ENCODE measurements at places on chromosomes 2 and 18. TPM values are rescaled to one million over a fixed set of nuclear protein-coding genes. Genes with fewer than 3 reads are reported as not detected.

DNA sequence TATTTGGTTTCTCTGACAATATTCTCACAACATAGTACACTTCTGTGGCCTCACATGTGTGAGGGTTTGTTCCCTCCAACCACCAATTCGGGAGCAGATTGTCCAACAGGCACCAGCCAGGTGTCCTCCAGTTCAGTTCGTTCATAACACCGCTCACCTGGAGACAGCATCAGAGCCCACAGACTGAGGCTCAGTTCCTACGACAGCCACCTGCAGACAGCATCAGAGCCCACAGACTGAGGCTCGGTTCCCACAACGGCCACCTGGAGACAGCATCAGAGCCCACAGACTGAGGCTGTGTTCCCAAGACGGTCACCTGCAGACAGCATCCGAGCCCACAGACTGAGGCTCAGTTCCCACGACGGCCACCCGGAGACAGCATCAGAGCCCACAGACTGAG is 58.2 kb upstream of the SNTG2 start:
- no peak for DNase-seq

KIAA2012 gene
- not detected for total RNA-seq

- no peak for DNase-seq
These were observed 258.3 kb downstream of the ALPK2 start for GRCh38 chr18:58370612-58371011.

- DNase-seq: no peak
These were observed 463.2 kb upstream of the ZEB2 start for GRCh38 chr2:144983107-144983506.

GRCh38 chr2:170238776-170239175 is 60.8 kb downstream of the MYO3B start:
- no peak for DNase-seq

GRCh38 chr2:171214093-171214492 is 53.4 kb upstream of the TLK1 start:
- no peak for DNase-seq

DNA sequence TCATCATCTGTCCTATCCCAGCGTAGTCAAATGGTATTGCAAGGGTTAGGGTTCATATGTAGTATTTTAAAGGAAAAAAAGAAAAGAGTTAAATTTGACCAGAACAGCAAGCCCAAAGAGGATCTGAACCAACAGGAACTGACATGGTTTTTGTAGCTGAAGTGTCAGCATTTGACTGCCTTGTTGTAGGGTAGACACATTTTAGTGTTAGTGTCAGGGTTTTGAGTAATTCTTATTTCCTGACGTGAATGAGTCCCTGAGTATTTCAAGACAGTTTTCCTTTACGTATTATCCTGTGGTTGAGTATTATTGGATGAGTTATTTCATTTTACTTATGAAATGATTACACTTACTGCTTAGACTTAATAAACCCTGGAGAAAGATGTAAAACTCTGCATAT is 173.3 kb upstream of the ZEB2 start:
- DNase-seq: no peak

CPLX4 gene
- total RNA-seq: not detected

DNA sequence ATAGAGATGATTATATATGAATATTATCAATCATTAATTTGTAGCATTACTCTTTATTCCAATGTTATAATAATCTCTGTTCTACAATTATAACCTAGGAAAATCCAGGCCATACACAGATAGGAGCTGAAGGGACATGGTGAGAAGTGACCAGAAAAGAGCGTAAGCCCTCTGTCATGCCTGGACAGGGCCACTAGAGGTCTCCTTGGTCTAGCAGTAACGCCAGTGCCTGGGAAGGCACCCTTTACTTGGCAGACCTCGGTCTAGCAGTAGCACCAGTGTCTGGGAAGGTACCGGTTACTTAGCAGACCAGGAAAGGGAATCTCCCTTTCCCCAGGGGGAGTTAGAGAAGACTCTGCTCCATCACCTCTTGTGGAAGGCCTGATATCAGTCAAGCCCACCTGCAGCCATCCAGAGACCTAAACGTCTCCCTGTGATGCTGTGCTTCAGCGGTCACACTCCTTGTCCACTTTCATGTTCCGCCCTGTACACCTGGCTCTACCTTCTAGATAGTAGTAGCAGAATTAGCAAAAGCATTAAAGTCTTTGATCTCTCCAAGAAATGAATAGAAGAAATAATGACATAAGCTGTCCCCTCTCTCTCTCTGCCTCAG is 447.5 kb upstream of the FSIP2 start:
- no peak for DNase-seq

KYNU gene
- 6.0 TPM for total RNA-seq

- no peak for DNase-seq
These were observed 398.2 kb upstream of the TRIB2 start for GRCh38 chr2:12318427-12319057.

VAMP5 gene
- total RNA-seq: 71.2 TPM
